ENCODE measurements at places on chromosomes 1 and 21. TPM values are rescaled to one million over a fixed set of nuclear protein-coding genes. Genes with fewer than 3 reads are reported as not detected.

DNA sequence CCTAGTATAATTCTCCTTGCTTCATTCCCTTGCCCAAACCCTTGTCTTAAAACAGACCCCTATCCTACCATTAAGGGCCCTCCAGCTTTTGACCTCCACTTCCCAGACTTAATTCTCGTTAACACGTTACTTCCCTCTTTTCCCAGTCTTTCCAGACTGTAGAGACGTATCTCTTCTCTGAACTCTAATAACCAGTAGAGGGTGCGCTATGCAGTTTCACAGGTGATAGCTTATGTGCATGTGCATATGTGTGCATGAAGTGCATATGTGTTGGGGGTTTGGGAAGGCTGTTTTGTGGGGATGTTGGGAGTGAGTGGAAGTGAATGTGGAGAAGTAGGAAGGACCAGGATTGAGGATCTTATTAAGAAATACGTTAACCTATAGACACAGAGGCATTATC is 78.1 kb upstream of the CCDC190 start:
- no peak for DNase-seq
- H3K4me3 ChIP-seq = no peak overlapping the region
- peaks cover 20% of the 10 kb centered on the region for H3K4me1 ChIP-seq
- H3K36me3 ChIP-seq = no peaks in the 10 kb centered on the region

DNA sequence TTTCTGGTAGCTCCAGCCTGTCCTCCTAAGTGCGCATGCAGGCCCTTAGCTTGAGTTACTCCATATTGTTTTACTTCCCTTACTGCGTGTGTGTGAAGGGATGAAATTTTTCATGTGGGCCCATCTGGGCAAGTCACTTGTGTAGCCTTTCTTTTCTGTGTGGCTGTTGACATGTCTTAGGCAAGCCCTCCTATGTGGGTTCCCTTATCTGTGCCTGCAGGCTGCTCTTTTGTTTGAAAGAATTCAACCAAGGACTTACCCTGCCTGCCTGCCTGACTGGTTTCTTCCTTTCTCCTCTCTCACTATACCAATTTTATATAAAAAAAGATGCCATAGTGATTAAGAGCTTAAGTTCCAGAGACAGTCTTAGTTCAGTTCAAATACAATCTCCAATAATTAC is 249.3 kb downstream of the ATG4C start:
- no peak overlapping the region for H3K27ac ChIP-seq
- H3K4me1 ChIP-seq = no peaks in the 10 kb centered on the region
- H3K36me3 ChIP-seq = no peaks in the 10 kb centered on the region
- no peak for DNase-seq

PRAMEF8 gene
- total RNA-seq = not detected

GRCh38 chr21:39562791-39563770 is 49.7 kb upstream of the B3GALT5 start:
- DNase-seq = no peak
- no peaks in the 10 kb centered on the region for H3K4me1 ChIP-seq
- no peaks in the 10 kb centered on the region for H3K27me3 ChIP-seq
- no peak overlapping the region for H3K4me3 ChIP-seq
- no peak overlapping the region for H3K27ac ChIP-seq
- H3K36me3 ChIP-seq = no peaks in the 10 kb centered on the region

DNA sequence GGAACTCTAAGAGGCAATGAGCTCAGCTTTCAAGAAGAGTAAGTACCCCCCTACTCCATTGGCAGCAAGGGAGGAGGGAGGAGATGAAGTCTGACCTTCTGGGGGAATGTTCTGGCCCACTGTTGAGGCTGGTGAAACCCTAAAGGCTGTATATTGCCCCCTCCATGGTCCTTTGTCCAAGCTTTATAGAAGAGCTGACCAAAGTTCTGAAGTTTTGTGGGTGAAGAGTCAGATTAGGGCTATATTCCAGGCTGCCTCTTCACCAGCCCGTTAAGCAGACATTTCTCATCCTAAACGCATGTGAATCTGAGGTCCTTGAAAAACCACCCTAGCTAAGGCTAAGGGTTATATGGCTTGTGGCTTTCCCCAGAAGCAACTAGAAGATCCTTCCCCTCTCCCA is 1.4 kb downstream of the C1orf94 start:
- H3K4me1 ChIP-seq = no peaks in the 10 kb centered on the region
- H3K36me3 ChIP-seq = no peaks in the 10 kb centered on the region
- H3K27me3 ChIP-seq = peaks cover 28% of the 10 kb centered on the region
- H3K27ac ChIP-seq = no peak overlapping the region

- H3K36me3 ChIP-seq = no peaks in the 10 kb centered on the region
- H3K27me3 ChIP-seq = no peaks in the 10 kb centered on the region
- H3K4me3 ChIP-seq = no peak overlapping the region
- DNase-seq = no peak
Observed at GRCh38 chr1:199377211-199377610, 650.3 kb upstream of the NR5A2 start.

Data from gastrocnemius medialis (tissue), 4 donors.